Left cardiac atrium (tissue), 4 donors: ENCODE measurements at places on chromosomes 5 and 9. TPM values are rescaled to one million over a fixed set of nuclear protein-coding genes. Genes with fewer than 3 reads are reported as not detected.

- no peak for DNase-seq
These were observed 97.5 kb upstream of the SSBP2 start for GRCh38 chr5:81848362-81848880.

DNA sequence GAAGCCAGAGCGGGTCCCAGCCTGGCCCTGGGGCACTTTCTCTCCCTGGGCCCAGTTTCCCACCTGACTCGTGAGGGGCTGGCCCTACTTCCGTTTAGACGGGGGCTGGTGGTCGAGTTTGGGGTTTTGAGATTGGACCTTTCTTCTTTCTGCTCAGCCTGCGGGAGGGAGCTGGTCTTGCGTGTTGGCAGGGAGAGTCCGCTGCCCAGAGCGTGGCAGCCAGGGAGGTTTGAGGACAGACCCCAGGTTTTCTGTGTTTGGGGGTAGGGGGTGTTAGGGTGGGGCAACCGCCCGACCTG lies 6.0 kb upstream of the PITX1 start:
- DNase-seq, result no peak

DNA sequence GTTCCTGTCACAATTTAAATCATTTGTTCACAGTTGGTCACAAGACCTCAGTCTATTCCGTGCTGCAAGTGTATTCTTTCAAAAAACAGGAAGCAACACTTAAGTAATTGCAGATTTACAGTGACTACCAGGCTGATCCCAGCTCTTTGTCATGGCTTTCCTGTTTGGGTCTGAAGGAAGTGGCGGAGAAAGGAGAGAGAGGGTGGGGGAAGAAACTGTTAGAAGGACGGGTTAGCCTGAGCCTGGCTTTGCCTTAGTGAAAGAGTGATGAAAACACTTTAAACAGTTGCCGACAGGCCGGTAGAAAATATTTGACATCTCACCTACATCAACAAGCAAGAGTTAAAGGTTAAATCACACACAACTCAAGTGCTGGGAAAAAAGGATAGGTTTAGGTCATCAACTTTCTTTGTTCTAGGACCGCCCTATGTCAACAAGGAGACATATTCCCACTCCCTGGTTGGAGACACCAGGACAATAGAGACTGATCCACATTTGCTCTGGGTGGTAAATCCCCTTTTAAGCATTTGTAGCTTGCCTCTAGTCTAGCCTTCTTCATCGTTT lies 102.2 kb upstream of the DAB2 start:
- no peak for DNase-seq

GRCh38 chr5:52177193-52177592 lies 610.5 kb upstream of the ITGA1 start:
- no peak for DNase-seq

- DNase-seq, result no peak
These were observed 154.3 kb upstream of the PITX1 start for GRCh38 chr5:135188233-135188914.

The LCN10 gene
- total RNA-seq, result 20.1 TPM

The UBE2QL1 gene
- 7.8 TPM for total RNA-seq

The ANKDD1B gene
- 0.21 TPM for total RNA-seq
